Fibroblast of skin of abdomen (primary cell): ENCODE measurements at places on chromosomes 11 and 22.

DNA sequence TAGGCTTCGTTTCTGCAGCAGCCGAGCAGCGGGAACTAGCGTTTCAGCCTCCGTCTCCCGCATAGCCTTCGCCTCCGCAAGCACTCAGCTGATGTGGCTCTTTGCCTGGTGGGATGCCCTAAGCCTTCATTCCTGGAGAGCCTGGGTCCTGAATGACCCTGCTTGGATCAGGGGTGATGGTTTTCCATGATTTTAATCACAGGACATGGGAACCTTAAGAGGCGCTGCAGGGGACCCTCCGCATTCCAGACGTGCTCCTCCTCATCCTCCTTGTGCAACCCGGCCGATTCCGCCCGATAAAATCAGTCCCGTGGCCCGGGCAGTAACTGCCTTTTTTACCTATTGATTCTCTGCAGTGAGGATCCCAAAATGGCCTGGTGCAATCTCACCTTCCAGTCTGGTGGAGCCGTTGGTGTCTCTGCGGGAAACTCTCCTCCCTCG is 8.2 kb downstream of the C11orf21 start:
- DNase-seq: no peak

- DNase-seq: no peak
Measured at GRCh38 chr22:44364751-44365130, 52.0 kb upstream of the SHISAL1 start.

DNA sequence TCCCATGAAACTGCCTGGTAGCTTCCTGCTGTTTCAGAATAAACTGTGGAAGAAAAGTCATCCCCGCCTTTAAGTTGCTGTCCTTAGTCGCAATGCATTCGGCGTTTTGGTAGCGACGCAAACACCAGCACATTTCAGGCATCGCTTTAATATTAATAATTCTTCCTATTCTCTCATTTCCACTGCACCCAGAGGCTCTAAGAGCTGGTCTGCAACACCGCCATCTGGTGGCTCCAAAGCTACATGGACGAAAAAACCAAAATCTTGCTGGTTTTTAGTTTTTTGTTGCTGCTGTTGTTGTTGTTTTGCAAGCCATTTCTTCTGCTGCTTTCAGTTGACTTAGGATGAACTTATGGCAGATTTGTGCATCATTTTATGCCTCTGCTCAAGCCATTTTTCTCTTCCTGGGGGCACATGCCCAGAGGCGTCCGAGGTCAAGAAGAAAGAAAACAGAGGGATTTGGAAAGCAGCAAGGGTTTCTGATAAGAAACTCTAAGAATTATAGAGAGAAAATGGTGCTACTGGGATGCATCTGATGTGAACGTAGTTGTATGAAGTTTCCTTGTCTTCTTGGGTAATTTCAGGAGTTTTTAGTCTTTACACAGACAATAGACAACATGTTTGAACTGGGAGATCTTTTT is 345.4 kb upstream of the KIRREL3 start:
- DNase-seq: peak; percentile 27

- DNase-seq: no peak
Measured at GRCh38 chr11:12101318-12101717, 9.1 kb upstream of the MICAL2 start.

- no peak for DNase-seq
Measured at GRCh38 chr11:119488256-119488995, 65.5 kb upstream of the THY1 start.

- peak; percentile 86 for DNase-seq
Measured at GRCh38 chr11:64230171-64230984, at the start of gene DNAJC4. Gene DNAJC4, plus strand, starts transcription at chr11:64230548. Its CDS starts 307 bp downstream, at chr11:64230855.

DNA sequence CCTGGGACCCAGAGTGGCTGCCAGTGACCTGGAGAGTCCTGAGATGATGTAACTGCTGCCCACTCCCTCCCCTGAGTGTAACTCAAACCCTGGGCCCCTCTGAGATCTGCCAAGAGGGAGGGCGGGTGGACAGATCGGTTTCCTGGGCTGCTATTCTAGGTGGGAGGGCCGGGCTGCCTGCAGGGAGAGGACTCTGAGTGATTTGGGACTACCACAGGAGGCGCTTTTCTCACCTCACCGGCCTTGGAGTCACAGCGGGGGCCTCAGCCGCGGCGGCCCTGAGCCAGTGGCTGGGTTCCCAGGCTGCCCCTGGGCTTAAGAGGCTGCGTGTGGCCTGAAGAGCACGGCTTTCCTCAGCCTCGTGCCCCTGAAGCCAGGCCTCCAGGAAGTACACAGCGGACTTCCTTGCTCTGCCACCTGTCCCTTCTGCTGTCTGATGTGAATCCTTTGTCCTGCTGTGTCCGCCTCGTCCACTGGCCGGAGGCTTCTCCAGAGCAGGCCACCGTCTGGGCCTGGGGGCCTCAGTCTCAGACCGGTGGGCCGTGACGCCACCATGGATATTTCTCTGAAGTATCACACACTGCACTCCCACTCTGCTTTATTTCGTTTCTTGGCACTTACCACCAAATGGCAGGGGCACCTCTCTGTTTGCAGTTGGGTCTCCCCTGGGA is 11.5 kb downstream of the RELT start:
- no peak for DNase-seq

GRCh38 chr11:5534046-5534445 is 14.3 kb downstream of the OR52H1 start:
- DNase-seq: no peak

DNA sequence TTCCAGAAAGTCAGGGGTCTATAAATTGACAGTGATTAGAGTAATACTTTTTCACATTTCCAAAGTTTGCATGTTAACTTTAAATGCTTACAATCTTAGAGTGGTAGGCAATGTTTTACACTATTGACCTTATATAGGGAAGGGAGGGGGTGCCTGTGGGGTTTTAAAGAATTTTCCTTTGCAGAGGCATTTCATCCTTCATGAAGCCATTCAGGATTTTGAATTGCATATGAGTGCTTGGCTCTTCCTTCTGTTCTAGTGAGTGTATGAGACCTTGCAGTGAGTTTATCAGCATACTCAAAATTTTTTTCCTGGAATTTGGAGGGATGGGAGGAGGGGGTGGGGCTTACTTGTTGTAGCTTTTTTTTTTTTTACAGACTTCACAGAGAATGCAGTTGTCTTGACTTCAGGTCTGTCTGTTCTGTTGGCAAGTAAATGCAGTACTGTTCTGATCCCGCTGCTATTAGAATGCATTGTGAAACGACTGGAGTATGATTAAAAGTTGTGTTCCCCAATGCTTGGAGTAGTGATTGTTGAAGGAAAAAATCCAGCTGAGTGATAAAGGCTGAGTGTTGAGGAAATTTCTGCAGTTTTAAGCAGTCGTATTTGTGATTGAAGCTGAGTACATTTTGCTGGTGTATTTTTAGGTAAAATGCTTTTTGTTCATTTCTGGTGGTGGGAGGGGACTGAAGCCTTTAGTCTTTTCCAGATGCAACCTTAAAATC is 5.3 kb downstream of the MALAT1 start:
- DNase-seq: peak; percentile 75

GRCh38 chr11:100640646-100641045 is 46.4 kb upstream of the ARHGAP42 start:
- no peak for DNase-seq

DNA sequence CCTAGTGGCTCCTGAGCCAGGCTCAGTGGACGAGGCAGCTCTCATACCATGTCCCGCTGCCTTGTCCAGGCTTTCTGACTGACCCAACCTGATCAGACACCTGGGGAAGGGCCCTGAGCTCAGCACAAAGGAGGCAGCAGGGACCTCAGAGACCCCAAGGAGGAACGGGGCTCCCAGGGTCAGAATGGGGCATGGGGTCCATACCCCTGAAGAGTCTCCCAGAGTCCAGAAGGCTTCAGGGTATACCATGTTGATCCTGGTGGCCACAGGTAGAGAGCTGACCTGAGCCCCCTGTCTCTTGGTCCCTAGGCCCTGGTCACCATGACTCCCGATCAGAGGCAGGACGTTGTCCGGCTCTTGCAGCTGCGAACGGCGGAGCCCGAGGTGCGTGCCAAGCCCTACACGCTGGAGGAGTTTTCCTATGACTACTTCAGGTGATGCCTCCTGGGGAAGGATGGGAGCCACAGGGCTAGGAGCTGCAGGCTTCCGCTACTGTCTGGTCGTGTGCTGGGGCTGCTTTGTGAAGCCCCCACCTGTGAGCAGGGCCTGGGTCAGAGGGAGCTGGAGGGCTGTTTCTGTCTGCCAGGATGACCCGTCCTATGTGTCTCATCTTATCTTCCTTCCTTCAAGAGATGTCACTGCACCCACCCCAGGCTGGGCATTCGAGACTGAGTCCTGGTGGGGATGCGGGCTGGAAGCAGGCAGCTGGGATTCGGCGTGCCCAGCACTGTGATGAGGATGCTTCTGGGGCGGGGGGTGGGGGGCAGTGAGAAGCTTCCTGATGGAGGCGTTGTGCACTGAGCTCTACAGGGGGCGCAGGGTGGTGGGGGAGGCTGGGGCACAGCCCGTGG is 74.2 kb downstream of the MYO7A start:
- no peak for DNase-seq

GRCh38 chr11:113240389-113240788 is 74.0 kb upstream of the TTC12 start:
- no peak for DNase-seq

DNA sequence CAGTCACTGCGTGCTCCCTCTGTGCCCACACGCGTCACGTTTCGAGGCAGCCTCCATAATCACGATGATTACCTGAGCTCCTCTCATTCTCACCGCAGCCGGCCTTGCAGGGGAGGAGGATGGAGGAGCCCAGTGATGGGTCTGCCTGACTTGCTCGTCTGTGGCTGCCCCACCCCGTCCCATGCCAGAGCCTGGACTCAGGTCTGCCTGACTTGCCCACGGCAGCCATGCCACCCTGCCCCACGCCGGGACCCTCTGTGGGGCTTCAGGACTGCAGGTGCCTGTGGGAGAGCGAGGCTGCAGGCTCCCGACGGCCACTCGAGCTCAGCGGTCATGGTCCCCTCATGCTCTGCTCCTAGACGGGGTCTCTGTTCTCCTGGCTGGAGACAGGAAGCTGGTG is 1025.1 kb downstream of the BRD1 start:
- DNase-seq: no peak

DNA sequence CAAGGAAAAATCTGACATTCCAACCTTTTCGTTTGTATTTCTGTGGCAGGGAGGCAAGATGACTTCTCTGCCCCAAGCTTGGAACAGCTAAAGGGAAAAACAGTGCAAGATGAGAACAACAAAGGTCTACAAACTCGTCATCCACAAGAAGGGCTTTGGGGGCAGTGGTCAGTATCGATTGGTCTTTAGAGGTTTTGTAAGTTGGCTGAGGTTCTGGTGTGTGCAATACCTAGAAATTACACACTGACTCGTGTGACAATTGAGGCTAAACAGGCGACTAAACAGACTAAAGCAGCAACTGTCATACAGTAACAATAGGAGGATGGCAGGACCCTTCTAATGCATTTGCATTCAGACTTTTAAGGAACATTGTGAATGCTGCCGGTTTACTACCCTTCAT is 994 bp downstream of the DEPDC5 start:
- no peak for DNase-seq

- no peak for DNase-seq
Measured at GRCh38 chr22:20834206-20834605, 24.4 kb downstream of the PI4KA start.

- DNase-seq: peak; percentile 10
Measured at GRCh38 chr11:126231725-126232459, 20.3 kb downstream of the FAM118B start.

DNA sequence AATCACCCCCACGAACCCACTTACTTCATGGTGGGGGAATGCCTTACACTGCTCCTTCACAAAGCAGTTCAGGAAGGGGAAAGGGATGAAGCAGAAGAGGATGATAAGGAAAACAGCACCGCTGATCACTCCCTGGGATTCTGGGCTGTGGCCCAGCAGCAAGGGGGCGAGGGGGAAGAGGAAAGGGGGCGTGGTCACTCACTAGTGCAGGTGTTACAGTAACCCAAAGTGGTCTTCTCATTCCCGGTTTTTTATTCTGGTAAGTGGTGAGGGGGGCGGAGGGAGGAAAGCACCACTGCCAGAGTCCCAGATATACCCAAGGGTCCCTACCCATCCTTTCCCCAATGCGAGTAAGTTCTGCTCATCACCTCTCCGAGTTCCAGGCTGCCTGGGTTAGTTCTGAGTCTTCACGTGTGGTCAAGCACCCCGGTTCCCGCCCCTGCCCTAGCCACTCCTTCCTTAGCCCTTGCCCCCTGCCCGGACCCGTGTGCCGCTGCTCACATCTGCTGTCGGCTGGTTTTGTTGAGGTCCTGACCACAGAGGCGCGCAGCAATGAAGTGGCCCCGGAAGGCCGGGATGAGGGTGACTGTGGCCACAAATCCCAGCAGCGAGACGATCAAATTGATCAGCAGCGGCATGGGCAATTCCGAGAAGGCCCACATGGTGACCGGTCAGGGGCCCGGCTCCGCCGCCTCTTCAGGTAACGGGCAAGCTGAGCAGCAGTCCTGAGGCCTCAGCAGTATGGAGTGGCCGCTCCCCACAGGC is 477 bp downstream of the DPAGT1 start:
- DNase-seq: no peak

DNA sequence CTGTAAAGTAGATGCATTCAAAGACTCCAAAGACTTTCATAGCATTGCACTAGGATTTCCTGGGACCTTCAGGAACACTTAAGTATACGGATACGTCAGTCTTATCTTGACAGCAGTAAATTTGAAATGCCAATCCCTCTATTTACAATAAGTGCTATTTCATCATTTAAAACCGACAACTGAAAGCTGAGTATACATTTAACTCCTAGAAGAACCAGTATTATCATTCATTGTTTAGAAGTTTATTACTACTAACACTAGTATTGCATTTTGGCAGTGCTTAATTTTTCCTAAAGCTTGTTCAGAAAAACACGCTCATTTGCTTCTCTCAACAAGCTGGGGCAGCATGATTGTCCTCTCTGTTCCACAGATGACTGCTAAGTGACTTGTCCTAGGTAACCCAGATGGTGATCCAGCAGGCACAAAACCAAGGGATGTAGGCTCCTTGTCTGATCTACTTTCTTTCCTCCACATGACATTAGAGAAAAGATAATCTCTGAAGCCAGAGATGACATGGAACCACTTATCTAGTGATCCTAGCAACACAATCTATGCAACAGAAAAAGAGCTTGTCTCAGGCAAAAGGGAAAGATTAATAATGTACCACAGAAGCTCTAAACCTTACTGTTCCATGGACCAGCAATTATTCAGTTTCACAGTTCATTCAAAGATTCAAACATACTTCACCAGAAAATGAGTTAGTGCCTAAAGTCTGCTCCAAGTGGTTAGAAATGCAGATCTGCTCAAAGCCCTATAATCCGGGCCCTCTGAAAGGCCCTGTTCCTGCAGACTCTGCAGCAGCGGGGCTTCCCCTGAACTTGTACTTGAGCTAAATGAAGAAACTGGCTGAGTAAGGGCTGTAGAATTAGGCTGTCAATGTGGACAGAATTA is 5.2 kb downstream of the MAML2 start:
- peak; percentile 69 for DNase-seq

DNA sequence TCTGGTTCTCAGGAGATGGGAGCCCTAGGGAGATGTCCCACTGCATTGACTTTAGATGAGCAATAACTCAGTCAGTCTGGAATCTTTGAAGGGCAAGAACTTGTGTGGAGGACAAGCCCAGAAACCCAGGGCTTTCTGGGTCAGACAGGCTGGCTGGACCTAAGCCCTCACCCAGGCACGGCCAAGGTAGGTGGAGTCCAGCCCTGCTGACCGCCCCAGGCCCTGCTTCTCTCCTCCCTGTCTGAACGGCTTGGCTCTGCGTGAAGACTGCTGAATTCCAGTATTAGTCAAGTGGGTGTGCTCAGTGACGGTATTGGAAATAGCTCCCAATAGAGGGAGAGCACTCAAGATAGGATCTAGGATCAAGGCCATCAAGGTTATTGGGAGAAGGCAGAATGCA is 6.1 kb downstream of the CXCR5 start:
- DNase-seq: peak; percentile 53
